ENCODE measurements at places on chromosomes 7 and 10.

GRCh38 chr10:74432841-74433594, 282.0 kb downstream of the ADK start:
- DNase-seq = no peak

DNA sequence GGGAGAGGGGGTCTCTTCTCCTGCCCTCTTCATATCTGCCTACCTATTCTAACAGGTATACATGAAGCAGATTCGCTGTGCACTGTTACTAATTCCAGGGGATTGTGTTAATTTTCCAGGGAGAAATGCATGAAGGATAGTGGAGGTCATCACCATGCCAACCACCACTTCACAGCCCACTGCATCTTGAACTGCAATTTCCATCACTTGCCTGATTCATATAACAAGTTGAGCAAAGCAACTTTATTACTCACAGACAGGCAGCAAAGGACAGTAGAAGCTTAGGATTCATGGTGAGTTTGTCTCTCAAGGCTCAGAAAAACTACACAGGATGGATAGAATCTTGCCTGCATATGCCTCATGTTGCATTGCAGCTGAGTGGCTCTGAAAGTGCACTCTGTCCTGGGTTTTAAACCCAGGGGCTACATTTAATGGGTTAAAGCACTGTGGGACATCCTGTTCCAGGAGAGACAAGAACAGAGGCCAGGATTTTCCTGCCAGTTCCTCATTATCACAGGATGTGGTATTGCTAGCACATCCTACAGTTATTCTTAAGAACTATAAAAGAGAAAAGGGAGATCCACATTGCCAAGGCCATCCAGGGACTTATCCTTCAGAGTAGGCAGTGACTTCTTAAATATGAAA, 136.9 kb upstream of the PRSS1 start:
- DNase-seq = peak; percentile 32

- no peak for DNase-seq
Observed at GRCh38 chr10:92082583-92083280, 159.2 kb downstream of the BTAF1 start.

GRCh38 chr10:97726636-97727178, 10.2 kb upstream of the ZFYVE27 start:
- DNase-seq = no peak

GRCh38 chr10:2048337-2048973, 311.1 kb upstream of the ADARB2 start:
- DNase-seq = no peak

- no peak for DNase-seq
Observed at GRCh38 chr7:36667007-36667745, 57.1 kb downstream of the AOAH start.

GRCh38 chr10:88347022-88347421, 236.1 kb downstream of the RNLS start:
- no peak for DNase-seq

DNA sequence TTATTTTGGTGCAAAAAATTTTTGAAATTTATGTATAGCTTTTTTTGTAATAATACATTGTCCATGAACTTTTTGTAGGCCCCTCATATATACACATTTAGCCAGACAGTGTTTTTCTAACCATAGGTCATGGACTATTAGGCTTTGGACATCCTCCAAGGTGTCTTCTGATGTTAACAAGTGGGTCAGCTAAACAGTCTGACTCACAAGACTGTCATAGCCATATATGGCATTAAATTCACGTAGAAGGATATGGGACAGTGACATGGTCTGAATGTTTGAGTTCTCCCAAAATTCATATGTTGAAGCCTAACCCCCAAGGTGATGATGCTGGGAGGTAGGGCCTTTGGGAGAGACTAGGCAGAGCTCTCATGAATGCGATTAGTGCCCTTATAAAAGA, 14.0 kb upstream of the NUB1 start:
- DNase-seq = peak; percentile 58

DNA sequence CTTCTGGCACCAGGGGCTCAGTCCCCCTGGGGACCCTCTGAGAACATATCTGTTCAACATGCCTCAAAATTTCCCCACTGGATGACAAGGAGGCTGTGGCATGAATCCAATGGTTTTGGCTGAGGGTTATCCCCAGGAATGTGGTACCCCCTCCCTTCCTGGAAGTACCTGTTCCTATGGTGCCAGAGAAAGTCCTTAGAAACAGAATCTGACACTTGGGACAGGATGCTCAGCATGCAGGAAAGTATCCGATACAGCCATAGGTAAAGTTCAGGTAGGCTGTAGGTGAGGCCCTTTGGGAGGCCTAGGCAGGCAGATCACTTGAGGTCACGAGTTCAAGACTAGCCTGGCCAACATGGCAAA, 42.7 kb upstream of the A1CF start:
- no peak for DNase-seq

DNA sequence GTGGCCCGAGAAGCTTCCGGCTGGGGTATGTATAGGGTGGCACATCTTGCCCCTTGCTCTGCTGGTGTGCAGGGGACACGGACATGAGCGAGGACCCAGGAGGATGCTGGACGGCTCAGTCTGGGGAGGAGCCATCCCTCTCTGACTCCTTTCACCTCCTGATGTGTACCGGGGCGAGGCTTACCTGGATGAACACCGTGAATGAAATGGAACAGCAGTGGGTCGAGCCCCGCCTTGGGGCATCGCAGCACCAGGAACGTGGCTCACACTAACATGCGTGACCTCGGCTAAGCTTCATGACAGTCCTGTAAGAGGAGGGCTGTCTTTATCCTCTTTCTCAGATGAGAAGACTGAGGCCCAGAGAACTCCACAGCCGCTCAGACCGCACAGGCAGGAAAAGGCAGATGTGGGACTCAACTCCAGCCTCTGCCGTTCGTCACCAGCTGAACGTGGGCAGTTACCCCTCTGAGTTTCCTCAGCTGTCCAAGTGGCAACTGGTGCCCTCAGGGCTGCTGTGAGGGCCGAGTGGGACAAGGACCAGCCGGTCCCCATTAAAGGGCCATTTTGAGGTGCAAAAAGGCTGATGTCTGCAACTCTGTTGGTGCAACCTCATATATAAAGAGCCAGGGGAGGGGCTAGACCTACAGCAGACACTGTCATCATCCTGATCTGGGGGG, 54.5 kb downstream of the INSIG1 start:
- DNase-seq = no peak

- DNase-seq = no peak
Observed at GRCh38 chr7:30467271-30467670, 11.3 kb downstream of the NOD1 start.

DNA sequence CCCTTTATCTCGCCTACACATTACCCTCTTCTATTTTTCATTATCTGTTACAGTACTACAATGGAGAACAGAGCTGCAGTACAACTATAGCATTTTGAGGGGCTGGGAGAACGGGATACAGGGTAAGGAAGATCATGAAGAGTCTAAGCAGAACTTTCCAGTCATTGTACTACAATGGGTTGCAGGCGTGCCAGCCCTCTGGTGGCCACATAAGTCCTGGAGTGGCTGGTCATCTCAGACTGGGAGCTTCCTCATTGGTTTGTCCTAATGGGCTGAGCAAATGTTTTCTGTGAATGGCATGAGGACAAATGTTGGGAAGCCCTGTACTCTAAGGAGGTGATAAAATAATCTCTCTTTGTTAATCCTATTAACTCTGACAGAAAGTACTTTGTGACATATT, 33.0 kb downstream of the TMEM106B start:
- no peak for DNase-seq

DNA sequence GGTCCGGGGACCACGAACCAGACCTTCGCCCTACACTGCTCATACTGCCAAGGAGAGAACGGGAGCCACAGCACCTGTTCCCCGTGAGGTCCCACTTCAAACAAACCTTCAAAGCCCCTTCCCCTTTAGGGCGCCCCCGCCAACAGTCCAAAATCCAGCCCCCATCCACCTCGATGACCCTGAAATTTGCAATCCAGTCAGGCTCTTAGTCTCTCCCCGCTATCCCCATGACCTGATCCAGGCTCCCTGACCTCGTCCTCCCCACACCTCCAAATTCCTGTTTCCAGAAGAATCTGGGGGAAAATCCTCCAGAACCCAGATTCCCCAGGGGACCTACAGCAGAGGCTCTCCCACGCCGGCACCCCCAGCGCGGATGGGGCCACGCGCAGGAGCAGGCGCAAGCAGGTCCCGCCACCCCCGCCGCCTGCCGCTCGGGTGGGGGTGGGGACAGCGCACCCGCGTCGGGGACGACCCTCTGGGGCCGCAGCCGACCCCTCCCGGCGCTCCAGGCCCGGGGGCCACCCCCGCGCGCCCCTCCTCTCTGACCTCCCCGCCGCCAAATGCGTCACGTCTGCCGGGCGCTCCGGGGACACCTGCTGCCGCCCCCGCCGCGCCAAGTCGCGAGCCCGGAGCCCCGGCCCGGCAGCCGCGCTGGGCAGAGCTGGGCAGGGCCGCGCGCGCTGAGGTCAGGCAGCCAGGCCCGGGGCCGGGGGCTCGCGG, 753 bp downstream of the CAMK2B start:
- no peak for DNase-seq

DNA sequence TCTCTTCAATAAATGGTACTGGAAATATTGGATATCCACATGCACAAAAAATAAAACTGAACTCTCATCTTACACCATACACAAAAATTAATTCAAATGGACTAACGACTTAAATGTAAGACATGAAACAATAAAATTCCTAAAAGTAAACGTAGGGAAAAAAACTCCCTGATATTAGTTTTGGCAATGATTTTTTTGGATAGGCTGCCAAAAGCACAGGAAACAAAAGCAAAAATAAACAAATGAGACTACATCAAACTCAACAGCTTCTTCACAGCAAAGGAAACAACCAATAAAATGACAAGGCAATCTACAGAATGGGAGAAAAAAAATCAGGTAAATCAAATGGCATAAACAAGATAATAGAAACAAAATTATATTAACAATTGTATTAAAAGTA, 65.7 kb downstream of the ORC5 start:
- DNase-seq = no peak

GRCh38 chr7:99473315-99473596, 566 bp downstream of the ZNF789 start:
- DNase-seq = peak; percentile 70

- no peak for DNase-seq
Observed at GRCh38 chr10:1452777-1453176, 284.5 kb downstream of the ADARB2 start.

DNA sequence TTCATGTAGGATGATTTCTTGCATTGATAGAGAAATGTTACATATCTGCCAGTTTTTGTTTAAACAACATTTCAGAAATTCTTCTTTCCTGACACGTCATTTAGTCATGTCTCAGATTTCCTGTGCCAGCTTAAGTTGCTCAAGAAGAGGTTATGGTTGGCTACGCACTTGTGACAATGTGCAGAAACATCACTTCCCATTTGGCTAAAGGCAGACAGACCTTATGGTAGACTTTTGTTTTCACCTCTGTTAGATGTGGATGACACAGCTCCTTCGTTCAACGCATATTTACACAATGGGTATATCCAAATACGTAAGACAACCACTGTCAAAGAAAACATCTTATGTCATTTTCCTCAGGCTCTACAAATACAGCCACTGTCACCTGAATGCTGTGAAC, 125.8 kb downstream of the DOCK4 start:
- DNase-seq = peak; percentile 89

- DNase-seq = no peak
Observed at GRCh38 chr10:35754519-35754918, 112.4 kb upstream of the FZD8 start.

DNA sequence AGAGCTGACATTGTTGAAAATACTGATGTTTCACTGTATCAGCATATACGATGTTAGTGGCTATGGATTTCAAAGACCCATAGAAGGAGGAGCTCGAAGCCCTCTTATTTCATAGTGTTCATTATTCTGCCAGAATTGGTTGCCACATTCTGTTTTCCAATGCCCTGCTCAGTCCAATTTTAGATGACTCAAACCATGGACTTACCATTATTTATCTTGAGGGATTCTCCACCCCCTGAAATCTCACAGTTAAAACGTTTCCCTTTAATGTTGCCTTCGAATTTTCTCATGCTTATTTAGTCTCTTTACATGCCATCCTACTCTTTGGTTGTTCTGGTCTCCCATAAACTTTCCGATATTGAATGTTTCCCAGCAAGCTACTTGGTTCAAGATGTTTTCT, 264.5 kb downstream of the HDAC9 start:
- DNase-seq = no peak

DNA sequence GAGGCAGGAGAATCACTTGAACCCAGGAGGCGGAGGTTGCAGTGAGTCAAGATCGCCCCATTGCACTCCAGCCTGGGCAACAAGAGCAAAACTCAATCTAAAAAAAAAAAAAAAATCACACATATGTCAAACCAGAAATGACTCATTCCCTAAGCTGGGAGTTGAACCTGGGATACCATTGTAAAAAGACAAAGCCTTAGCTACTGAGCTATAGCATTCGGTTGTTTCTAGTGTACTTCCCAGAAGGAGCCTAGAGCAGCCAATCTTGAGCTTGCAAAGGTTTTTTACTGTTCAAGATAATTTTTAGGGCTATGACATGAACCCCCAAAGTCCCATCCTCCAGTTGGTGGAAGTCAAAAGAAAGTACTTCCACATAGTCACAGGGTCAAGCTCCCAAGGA, 87.9 kb downstream of the ZNF467 start:
- DNase-seq = no peak

DNA sequence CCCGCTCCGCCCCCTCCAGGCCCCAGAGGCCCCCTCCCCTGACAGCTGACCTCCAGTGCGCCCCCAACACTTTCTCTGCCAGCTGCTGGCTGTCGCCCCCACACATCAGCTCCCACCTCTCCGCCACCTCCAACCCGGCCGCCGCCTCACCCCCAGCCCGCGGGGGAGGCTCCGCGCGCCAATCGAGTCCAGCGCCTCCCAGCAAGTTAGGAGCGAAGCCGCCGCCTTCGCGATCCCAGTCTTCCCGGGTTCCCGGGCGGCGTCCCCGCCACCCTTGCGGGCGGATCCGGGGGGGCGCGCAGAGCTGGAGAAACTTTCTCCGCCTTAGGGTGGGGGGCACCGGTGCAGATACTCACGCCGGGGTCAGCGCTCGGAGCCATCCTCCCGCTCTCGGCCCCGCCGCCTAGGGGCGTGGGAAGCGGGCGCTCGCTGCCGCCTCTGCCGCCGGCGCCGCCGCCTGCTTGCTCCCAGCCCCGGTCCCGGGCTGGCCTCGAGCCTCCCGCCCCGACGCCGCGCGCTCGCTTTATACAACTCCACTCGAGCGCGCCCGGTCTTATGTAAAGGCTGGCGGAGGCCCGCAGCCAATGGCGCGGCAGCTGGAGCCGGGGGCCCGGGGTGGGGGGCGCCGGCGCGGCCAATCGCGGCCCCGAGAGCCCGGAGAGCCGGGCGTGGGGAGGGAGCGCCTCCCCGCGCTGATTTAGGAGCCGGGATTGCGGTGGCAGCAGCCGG, at the start of gene CRTAC1:
CRTAC1 (minus strand) TSS at position 529 of the 729 bp plus-strand sequence; CDS start at position 380, 149 bp downstream.
- no peak for DNase-seq
